Fibroblast of skin of left biceps (primary cell): ENCODE measurements at places on chromosomes 4 and X.

DNA sequence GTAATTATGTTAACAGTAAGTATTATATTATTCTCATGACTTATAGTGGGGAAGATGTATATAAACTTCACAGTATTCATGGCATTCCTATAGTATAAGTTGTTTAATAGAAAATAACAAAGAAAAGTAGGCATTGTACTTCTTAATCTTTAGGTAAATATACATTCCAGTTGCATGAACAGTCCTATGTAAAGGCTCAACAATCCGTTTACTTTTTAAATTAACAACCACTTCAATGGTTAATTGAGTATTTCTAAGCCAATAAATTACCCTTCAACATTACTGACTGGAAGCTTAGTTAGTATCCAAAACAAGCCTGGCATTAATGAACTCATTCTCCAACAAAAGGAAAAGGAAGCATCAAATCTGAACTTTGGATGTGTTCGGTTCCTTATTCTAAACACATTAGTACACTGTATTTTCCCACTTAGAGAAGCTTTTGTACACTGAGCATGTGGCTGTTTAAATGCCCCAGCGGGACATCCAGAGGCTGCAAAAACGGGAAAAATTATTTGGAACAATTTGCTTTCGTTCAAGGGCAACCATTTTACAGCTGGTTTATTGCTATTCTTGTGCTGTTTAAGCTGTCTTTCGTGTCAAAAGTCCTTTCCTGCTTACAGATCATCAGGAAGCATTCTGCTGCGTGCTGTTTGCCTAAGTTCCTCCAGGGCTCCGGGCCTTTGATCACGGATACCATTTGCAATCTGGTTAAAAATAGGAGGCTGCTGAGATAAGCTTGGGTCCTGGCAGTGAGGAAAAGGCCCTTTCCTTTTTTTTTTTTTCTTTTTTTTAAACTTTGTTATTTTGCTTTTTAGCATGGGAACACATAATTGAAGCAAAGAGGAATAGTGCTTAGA, 460.3 kb downstream of the SPRY1 start:
- DNase-seq: no peak

GRCh38 chr4:87051121-87051713, 116.4 kb downstream of the AFF1 start:
- DNase-seq: no peak

GRCh38 chr4:2451821-2452785, 16.8 kb upstream of the RNF4 start:
- DNase-seq: no peak

DNA sequence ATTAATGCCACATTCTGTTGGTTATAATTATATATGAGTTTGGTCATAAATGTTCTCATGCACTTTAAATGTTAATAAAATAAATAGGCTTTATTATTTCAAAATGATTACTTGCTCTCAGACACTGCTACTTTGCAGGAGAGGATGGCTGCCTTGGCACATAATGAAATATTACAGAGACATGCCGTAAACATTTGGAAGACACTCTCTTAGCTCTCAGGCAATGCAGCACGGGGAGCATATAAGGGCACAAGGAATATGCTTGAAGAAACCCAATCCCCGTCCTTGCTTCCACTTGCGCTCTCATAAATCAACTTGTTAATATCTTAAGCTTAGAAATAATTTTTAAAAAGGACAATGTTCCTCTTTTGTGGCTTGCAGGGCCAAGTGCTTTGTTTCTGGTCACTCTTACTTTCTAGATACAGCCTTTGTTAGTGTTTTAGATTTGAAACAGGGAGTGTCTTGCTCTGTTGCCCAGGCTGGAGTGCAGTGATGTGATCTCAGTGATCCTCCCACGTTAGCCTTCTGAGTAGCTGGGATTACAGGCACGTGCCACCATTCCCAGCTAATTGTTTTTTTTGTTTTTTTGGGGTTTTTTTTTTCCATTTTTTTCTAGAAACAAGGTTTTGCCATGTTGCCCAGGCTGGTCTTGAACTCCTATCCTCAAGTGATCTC, 445.0 kb downstream of the SPRY1 start:
- no peak for DNase-seq

DNA sequence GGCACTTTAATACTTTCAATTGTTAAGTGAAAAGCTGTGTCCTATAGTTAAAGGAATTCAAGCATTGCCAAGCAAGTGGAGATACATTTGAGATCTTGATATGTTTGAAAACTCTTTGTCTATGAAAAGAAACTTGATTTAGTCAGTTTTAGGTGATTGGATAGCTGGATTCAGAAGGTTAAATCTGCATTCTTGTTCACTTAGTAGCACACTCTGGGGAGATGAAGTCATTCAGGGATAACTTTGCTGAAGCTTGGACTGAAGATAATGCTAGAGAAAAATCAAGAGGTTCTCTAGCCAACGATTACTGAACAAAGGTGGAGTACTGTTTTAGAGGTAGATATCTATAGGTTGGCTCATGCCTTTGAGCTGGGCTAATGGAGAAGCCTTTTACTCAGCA, 90.6 kb downstream of the DCAF8L2 start:
- DNase-seq: peak; percentile 32
